ENCODE measurements at places on chromosomes 16 and 17.

DNA sequence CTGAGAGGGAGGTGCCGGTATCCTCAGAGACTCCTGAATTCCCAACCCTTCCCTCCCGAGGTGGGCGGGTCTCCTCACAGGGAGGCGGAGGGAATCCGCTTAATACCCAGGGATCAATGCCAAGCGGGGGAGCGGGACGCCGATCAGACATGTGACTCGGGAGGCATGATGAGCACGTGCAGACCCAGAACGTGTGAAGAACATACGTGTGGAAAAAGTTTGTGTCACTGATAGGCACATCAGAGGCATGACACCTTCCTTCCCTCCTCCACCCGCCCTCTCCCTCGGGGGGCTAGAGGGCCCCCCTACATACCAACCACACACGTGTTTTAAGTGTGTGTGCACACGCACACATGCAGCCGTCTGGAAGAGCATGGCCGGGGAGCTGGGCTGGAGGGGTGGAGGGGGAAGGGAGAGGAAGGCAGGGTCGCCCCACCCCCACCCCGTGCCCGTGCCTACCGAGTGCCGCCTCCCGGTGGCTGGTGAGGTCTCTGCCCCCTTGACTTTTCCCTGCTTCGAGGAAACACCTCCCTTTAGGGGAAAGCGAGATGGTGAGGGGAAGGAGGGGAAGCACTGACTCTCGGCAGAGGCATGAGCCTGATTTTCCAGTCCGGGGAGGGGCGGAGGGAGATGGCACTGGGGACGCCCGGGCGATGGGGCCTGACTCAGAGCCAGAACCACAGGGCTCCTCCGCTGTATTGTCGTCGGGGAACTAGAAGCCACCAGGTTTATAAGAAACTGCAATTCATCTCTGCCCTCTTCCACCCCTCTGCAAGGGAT is 12.1 kb upstream of the TBX21 start:
- DNase-seq: peak; percentile 96

- no peak for DNase-seq
These were observed 52.4 kb upstream of the IRX5 start for GRCh38 chr16:54878301-54878700.

DNA sequence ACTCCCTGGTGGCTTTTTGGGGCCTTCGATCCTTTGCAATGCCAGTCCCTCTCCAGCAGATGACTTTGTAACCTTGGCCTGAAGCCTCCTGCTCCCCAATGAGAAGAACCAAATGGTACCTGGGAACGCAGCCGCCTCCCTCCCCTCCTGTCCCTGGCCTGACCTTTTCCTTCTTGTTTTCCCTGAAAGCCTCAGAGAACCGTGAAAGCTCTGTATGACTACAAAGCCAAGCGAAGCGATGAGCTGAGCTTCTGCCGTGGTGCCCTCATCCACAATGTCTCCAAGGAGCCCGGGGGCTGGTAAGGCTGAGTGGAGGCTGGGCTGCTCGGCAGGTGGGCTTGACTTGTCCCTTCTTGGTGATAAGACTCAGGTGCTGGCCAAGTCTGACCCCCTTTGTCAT is 88.0 kb downstream of the SDR42E1 start:
- no peak for DNase-seq

GRCh38 chr16:14958323-14958600 is 16.6 kb upstream of the PDXDC1 start:
- no peak for DNase-seq

DNA sequence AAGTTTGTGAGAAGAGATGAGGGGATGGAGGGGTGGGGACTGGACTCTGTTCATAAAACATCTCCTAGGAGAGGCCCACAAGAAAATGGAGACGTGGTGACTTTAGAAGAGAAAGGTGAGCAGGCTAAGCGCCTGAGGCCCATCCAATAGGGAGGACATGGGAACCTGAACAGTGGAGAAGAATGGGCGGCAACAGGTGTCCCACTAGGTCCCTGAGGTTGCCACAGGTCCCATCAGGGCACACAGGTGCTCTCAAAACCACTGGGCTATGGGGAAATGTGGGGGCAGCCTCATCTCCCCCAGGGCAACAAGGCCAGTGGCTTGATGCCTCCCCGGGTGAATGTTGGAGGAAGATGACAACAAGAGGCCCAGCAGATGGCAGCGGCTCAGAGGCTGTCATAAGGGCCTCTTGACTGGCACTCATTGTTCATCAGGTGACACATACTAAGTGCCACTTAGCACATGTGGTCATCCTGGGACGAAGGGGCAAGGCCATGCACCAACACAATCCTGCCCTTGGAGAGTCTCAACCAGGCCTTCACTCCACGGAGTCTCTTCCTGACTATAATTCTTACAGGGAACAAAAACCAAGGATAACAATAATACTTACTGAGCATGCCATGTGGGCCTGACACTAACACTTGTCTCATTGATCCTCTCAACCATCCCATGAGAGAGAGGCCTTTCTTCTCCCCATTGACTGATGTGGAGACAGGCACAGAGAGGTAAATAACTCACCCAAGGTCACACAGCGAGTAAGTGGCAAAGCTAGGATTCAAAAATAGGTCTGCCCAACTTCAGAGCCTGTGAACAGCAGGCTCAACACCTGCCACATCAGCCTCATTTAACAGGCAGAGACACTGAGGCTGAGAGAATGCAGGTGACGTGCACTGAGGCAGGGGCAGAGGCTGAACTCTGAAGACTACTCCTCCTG is 38.0 kb downstream of the CUEDC1 start:
- no peak for DNase-seq

DNA sequence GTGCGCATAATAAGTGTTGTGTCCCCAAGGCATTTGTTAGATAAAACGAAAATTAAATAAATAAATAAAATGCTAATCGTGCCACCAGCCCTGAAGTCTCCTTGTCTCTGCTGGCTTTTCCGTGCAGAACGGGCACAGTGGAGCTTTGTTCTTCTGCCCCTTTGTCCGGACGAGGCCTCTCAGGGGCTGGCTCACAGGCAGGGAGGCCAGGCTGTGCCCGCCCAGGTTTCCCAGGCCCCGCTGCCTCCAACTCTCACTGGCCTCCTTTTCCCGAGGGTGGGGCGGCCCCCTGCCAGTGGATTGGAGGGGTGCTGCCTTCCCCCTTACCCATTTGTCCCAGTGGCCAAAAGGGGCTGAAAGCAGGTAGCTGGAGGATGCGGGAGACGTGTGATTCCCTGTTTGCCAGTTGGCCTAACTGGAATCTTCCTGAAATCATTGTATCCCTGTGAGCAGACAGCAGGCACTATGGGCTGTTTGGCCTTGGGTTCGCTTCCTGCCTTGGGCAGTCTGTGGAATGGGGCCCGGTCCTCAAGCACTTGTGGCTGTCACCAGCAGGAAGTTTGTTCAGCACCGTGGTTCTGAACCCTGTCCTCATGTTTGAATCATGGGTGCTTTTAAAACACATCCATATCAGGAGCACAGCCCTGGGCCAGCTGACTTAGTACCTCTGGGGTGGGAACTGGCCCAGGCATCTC is 64.4 kb downstream of the KSR1 start:
- no peak for DNase-seq

GRCh38 chr17:58993311-58993710 is 113.4 kb downstream of the TRIM37 start:
- no peak for DNase-seq

GRCh38 chr17:12070561-12070960 is 49.9 kb downstream of the MAP2K4 start:
- no peak for DNase-seq

DNA sequence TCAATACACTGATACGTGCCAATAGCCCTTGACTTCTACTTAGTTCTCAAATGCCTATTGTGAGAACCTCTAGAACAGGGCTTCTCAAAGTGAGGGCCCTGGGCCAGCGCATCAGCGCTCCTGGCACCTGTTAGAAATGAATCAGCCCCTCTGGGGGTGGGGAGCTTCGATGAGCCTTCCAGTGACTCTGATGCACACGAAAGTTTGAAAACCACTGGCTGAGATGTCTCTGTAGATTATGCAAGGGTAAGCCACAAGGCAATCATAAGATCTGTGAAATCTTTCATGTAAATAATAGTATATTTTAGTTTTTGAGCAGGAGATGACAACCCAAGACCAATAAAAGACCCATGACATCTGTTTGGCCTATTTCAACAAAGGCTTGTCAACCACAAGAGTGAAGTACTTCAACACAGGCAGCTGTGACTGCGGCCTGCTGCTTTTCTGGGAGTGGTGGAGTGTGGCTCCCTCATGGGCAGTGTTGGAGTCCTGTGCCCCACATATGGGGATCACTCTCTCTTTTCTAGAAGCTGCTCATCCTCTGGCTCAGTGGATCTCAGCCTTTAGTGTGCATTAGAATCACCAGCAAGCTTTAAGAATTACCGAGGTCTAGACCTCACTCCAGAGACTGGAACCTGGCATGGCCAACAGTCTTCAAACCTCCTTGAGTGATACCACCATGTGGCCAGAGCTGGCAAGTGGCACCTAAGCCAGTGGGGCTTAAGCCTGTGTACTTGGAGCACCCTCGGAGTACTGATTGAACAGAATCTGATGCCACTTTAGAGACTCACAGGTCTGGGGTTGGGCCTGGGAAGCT is 5.8 kb downstream of the MTHFSD start:
- DNase-seq: no peak

DNA sequence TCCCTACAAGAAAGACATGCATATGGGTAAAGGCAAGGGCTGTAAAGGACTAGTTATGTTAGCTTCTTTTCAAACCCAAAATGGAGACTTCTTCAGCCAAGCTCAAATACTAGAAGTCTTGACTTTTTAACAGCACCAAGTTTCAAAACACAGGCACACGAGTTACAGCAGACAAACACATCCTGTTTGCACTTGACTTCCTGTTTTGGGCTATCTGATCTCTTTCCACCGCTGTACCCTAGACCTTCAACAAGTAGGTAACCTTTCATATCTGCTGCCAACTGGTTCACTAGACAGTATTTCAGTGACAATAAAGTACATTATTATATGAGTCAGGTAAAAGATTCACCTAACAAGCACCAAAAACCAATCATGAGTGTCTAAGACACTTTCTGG is 12.3 kb downstream of the RFFL start:
- DNase-seq: no peak

GRCh38 chr16:71264299-71264698 is 24.9 kb downstream of the CMTR2 start:
- no peak for DNase-seq

- no peak for DNase-seq
These were observed 6.9 kb upstream of the C16orf78 start for GRCh38 chr16:49366669-49367068.

DNA sequence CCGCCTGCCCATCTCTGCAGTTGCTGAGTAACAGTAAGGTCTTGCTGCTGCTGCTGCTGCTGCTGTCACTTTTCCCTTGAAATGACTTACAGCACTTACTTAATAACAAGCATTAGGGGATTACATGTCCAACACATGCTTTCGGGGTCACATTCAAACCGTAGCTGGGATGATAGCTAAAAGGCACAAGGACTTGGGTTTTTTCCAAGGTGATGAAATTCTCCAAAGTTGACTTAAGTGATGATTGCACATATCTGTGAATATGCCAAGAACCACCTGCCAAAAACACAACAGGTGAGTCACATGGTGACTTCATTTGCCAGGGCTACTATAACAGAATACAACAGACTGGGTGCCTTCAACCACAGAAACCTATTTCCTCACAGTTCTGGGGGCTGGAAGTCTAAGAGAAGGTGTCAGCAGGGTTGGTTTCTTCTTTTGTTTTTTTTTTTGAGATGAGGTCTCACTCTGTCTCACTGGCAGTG is 121.9 kb upstream of the TNRC6C start:
- DNase-seq: no peak

DNA sequence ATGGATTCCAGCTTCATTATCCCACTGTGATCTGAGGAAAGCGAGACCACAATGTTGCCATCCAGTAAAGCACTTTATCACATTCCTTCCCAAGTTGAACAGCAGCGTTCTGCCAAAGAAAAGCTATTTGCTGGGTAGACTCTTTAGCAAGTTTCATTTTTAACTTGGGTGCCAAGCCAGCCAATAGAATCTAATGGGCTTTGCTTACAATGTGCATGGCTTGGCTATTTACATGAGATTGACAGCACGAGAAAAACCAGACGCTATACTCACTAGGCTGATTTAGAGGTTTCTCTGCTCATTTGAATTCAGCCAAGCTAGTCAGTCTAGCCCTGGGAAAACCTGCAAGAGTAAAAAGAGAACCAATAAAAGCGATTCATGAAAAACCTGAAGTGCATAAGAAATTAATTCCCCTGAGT is 108.9 kb downstream of the CDH13 start:
- no peak for DNase-seq

- DNase-seq: no peak
These were observed 16.9 kb downstream of the GRIN2C start for GRCh38 chr17:74842599-74843351.

DNA sequence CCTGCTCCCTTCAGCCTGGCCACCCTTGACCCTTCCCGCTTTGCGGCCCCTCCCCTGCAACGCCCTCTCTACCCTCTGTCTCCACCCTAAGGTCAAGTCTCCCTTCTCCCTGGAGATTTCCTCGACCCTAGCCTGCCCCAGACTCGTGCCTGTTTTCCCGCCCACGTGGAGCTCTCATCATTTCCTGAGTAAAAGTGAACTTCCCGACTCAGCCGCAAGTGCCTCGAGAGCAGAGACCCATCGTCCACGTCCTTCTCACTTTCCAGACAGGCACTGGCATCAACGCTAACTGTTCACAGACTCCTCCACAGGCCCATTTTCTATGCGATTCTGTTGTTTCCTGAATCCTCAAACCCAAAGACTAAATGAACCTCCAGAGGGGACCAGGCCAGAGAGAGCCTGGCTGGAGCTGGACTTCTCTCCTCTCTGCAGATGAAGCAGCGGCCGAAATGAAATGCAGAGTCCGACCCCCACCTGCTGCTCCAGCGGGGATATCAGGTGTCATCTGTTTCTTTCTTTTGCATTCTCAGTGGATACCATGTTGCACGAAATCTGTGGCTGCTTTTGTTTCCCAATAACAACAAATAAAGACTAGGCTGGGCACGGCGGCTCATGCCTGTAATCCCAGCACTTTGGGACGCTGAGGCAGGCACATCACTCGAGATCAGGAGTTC is 52.5 kb downstream of the RTN4RL1 start:
- DNase-seq: no peak

DNA sequence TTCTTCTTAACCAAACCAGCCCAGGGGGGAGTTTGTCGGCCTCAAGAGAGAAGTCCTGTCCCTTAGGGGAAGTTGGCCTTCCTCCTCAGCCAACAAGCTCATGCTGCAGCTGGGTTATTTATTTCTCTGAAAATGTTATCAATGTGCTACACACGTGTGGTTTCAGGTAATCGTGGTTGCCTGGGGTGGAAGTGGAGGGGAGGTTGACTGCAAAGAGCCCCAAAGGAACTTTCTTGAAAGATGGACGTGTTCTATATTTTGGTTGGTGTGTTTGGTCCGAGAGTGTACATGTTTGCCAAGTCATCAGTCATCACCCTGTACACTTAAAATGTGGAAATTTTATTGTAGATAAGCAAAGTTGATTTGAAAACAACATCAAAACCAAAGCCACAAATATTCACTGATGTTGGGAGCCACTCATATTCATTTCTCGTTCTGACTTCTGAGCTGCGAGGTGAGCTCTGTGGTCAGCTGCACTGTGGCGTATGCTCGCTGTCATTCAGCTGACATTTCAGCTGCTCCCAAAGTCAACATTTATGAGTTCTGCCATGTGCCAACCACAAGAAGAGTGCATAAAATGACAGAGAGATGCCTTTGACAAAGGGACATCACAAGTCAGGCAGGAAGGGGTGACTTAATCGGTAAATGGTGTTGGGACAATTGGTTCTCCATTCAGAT is 26.5 kb upstream of the ADGRG1 start:
- DNase-seq: peak; percentile 56

GRCh38 chr16:2512735-2513404 is 882 bp upstream of the ATP6V0C start:
- no peak for DNase-seq
